ENCODE measurements at places on chromosomes 3 and 15. TPM values are rescaled to one million over a fixed set of nuclear protein-coding genes. Genes with fewer than 3 reads are reported as not detected.

GPR87 gene
- not detected for total RNA-seq

TF gene
- total RNA-seq: 0.44 TPM

TIMMDC1 gene
- total RNA-seq: 51.9 TPM

PRR20G gene
- total RNA-seq: not detected

ATP13A5 gene
- not detected for total RNA-seq

ROPN1 gene
- not detected for total RNA-seq

PSTPIP1 gene
- not detected for total RNA-seq

RARB gene
- 1.8 TPM for total RNA-seq

GRM7 gene
- total RNA-seq: not detected

All from placental pericyte (primary cell).